Kidney tubule cell (primary cell): ENCODE measurements at places on chromosomes 7 and 10.
A peak's percentile ranks its signal among the peaks of the same experiment; 100 is the strongest.

DNA sequence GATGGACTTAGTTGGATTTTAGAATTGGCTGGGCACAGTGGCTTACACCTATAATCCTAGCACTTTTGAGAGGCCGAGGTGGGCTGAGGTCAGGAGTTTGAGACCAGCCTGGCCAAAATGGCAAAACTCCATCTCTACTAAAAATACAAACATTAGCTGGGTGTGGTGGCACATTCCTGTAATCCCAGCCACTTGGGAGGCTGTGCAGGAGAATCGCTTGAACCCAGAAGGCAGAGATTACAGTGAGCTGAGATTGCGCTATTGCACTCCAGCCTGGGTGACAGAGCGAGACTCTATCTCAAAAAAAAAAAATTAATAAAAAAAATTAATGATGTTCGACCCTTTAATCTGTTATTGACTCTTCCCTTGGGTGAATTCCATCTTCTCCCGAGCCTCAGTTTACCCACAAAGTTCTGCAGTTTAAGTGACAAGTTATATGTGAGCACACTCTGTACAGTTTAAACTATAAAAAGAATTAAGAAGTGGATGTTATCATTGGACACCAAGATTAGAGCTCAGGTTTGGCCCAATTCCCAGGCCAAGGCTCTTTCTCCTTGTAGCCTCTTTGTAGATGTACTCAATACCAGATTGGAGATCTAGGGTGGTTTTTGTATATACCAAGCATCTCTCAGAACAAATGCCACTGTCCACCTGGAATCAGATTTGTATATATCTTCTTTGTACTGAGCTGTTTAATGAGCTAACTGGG is 15.0 kb downstream of the KAT6B start:
- DNase-seq: no peak

DNA sequence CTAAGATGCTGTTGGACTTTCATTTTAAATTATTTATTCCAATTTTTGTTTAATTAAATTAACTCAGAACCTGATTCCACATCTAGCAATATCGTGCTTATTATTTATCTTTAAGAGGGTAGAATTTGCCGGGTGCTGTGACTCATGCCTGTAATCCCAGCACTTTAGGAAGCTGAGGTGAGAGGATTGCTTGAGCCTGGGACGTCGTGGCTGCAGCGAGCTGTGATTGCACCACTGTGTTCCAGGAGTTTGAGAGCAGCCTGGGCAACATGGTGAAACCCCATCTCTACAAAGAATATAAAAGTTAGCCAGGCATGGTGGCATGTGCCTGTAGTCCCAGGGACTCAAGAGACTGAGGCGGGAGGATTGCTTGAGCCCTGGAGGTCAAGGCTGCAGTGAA is 47.8 kb downstream of the ZFAND4 start:
- DNase-seq: no peak

DNA sequence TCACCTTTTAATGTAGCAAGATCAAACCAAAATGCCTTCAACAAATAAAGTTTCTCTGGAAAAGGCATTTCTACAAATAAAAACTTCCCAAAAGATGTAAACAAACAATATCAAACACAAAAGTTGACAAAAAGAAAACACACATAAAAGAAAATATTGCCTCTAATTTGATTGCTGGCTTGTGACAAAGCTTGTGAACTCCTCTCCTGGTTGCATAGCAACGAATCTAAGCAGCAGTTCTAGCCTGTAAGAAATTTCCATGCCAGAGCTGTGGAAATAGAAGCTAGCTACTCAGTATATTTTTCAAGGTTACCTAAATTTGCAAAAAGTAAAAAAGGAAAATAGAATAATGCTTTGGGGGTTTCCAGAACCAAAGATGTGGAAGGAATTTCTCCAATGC is 173.9 kb upstream of the CDK1 start:
- no peak for DNase-seq

DNA sequence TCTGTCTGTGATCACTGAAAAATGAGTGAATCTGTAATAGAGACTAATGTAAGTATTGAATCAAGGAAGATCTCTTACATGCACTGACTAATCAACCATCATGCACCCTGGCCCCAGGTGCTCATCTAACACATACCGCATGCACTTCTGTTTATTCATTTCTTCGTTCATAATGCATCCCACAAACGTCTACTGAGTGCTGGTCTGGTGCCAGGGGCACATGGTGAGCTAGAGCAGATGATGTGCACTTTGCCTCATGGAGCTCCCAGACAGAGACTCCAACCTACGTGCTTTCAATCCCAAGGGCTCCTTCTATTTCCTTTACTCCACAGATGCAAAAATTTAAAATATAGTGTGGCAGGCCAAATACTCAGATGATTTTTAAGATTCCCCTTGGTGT is 10.7 kb downstream of the C10orf90 start:
- DNase-seq: no peak

- DNase-seq: no peak
These were observed 232.6 kb downstream of the REEP3 start for GRCh38 chr10:63753808-63754207.

GRCh38 chr7:76257973-76258372 is 44.5 kb upstream of the HSPB1 start:
- DNase-seq: no peak

DNA sequence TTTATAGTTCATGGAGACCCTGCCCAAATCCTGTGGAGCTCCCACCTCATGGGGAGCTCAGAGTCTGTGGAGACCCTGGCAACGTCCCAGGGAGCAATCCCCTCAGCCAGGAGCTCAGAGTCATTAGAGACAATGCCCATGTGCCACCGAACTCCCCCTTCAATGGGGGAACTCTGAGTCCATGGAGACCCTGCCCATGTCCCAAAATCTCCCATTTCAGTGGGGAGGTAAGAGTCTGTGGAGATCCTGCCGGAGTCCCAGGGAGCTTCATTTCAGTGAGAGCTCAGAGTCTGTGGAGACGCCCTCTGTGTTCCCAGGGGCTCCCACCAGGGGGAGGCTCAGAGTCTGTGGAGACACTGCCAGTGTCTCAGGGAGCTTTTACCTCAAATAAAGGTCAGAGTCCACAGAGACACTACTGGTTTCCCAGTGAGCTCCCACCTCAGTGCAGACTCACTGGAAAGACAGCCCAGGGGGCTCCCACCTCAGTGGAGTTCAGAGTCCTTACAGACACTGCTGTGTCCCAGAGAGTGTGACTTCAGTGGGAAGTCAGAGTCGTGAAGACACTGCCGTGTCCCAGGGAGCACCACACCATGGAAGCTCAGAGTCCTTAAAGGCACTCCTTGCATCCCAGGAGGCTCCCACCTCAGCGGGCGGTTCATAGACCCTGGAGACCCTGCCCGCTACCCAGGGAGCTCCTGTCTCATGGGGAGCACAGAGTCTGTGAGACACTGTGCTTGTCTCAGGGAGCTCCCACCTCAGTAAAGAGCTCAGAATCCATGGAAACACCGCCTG is 5.0 kb downstream of the MYO1G start:
- no peak for DNase-seq

DNA sequence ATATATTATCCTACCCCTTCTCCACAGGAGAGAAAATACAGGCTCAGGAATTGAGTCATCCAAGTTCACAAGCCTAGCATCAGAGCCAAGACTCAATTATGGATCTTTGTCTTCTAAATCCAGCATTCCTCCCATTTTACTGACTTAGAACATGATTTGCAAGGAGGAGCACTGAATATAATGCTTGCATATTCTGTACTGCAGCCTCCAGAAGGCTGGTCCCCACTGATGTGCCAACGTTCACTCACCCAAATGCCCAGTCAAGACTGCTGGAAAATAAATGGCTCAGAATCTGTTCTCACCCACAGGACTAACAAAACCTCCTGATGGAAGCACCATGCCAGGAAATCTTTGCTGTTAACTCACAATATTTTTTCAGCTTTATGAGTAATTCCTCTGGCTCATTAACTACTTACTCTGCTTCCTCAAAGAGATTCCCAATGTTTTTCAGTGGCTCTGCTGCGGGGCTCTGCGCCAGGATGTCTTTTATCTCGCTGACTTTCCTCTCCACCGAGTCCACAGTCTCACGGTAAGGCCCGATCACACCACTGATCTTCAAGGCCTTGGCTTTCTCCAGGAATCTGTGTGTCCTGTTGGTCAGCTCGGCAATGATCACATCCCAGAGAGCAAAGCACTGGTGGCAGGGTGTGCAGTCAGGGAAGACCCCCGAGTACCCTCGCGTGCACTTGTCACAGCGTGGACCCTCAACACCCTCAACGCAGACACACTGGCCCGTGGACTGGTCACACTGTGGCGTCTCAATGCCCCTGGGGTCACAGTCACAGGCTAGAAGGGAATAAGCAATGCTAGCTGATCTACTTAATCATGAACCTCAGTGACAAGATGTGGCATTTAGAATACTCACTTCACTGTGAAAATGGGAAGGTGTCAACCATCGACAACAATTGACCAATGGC is 48.8 kb downstream of the DLD start:
- DNase-seq: peak; percentile 86

DNA sequence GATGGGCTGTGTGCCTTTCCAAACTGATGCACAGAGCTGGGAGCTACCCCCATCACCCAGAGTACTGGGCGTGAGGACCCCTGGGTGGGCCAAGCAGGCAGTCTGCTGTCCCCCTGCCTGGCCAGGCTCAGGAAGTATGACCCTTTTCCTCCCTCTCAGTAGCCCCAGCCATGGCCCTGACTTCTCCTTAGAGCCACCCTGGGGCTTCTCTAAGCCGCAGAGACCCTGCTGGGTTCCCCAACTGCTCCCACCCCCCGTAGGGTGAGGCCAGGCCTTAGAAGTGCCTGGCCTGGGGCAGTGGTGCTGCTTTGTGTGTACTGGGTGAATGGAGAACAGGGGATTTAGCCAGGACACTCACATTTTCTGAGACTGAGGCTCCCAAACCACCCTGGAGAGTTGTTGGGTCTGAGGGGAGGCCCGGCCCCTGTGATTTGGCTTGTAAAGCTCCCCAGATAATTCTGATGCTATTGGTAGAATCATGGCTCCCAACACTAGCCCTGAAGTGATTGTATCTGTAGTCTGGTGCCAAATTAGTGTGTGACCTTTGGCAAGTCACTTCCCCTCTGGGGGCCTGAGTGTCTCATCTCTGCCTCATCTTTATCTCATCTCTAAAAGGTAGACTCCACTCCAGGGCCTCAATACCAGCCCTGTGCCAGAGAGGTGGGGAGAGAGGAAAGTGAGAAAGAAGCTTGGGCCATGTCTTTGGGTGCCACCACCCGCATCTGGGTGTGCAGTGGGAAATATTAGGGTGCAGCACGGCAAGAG is 99.7 kb upstream of the PPIF start:
- no peak for DNase-seq

DNA sequence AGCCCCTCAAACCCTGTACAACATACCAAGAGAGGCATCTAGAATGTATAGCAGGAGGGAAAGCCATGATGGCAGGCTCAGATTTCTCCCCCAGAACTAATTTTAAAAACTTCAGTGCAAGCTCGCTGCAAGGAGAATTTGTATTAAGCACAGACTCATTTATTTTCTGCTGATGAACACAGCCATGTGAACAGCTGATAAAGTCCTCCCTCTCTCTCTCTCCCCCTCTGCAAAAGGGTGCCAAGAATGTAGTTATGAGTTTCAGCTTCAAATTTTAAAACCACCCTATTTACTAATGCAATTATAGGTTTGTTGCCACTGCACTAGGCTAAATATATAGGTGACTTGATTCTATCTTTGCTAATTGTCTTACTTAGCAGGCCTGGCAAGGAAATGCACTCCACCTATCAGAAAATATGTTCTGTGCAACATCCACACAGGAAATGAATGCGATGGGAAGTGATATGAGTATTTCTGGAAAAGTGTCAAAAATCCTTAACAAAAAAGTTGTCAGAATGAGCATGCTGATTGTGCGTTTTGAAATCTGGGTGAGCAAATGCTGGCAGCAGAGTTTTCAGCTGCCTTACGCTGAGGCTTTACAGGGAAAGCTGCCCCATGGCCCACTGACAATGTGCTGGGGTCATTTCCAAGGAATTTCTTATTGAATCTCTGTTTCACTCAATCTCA is 43.4 kb upstream of the GHITM start:
- DNase-seq: no peak

DNA sequence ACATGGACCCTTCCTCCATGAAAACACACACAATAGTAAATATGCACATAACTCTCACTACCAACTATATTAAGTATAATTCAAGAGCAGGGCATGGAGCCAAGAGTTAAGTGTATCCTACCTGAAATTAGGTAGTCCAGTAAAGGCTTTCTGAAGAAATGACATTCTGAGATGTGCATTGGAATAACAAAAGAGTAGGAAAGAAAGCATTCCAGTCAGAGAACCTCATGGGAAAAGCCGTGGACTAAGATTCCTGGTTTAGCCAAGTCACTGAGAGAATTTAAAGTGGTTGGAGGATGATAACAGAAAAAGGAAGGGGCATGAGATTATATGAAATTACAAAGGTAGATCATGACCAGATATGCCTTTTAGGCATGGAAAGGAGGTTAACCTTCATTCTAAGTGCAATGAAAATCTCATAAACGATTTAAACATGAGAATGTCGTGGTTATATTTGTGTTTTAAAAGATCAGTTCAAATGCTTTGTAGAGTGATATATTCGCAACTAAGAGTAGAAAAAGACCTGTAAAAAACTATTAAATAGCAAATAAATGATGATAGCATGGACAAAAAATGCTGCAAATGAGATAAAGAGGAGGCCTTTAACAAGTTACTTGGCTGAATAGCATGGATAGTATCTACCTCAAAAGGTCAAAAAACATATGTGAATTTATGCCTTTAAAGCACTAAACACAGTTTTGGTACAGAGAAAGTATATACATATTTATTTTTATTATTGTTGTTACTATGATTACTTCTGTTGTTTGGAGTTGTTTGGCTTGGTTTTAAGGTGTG is 767.4 kb upstream of the GHITM start:
- DNase-seq: no peak

DNA sequence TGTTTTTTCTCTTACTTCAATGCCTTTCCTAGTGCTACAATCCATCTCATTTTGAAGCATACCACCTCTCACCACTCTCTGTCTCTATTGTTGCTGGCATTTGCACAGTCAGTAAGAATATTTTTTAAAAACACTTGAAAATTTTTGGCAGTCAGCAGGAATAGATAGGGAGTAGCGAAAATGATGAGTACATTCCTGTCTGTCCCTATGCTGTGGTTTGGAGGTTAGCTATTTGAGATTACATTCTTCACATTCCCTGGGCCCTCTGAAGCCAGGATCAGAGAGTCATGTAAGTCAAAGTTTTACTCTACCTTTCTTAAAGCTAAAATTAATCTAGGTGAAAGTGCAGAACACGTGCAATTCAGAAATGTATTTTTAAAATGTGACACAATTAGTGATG is 53.0 kb upstream of the MAGI2 start:
- DNase-seq: peak; percentile 85

DNA sequence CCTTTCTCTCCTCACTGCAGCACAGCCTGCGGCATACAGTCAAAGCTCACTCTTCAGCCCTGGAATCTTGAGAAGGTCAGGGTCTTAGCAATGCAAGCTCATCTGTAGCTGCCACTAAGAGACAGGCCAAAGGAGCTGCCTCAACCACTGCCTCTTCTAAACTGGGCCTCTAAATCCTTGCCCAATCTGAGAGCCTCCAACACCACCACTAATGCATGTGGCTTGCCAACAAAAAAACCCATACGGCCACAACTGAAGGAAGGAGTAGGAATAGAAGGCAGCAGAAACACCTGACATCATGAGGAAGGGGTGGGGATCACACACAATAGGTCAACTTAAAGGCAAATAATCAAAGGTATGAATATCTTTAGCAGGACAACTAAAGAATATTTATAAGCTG is 183.8 kb downstream of the SRPK2 start:
- DNase-seq: no peak

- peak; percentile 99 for DNase-seq
These were observed 71.7 kb upstream of the ADAM12 start for GRCh38 chr10:126459878-126460481.

- peak; percentile 73 for DNase-seq
These were observed 1.4 kb downstream of the GIMAP5 start for GRCh38 chr7:150738591-150739001.

GRCh38 chr10:88934900-88935672 is 17.5 kb downstream of the ACTA2 start:
- peak; percentile 84 for DNase-seq
